ENCODE measurements at places on chromosomes 11 and 22. TPM values are rescaled to one million over a fixed set of nuclear protein-coding genes. Genes with fewer than 3 reads are reported as not detected.

DNA sequence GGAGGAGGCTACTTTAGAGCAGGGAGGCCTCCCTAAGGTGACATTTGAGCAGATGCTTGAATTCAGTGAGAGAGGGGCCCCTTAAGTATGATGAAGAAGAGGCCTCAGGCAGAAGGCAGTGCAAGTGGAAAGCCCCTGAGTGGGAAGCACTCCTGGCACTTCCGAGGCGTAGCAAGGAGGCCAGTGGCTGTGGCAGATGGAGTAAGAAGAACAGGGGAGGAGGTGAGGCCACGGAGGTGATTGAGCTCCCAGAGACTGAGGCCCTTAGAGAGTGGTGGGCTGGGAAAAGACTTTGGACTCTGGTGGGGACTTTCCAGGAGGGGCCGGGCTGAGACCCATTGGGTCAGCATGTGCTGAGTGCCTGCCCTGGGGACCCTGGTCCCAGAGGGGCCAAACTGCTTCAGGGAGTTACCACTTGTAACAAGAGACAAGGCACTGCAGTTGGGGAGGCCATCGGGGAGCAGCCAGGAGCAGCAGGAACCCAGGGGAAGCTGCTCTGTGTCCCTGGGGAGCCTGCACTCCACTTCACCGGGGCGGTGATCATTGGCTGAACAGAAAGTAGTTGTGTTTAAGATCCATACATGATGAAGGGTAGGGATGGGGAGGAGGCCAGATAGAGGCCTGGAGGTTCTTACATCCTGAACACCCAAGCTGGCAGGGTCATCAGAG is 2.5 kb upstream of the CENPM start:
- H3K4me1 ChIP-seq: peaks cover 14% of the 10 kb centered on the region
- no peak overlapping the region for H3K27ac ChIP-seq
- no peaks in the 10 kb centered on the region for H3K36me3 ChIP-seq
- no peak overlapping the region for H3K4me3 ChIP-seq
- no peak for DNase-seq

- H3K4me1 ChIP-seq: no peaks in the 10 kb centered on the region
- no peaks in the 10 kb centered on the region for H3K36me3 ChIP-seq
- no peak overlapping the region for H3K4me3 ChIP-seq
- H3K27me3 ChIP-seq: no peaks in the 10 kb centered on the region
- no peak overlapping the region for H3K27ac ChIP-seq
These were observed 21.7 kb upstream of the SLN start for GRCh38 chr11:107733518-107733917.

- H3K4me1 ChIP-seq: no peaks in the 10 kb centered on the region
- H3K27me3 ChIP-seq: no peaks in the 10 kb centered on the region
- no peak overlapping the region for H3K27ac ChIP-seq
- no peak overlapping the region for H3K4me3 ChIP-seq
- H3K36me3 ChIP-seq: no peaks in the 10 kb centered on the region
These were observed 24.3 kb upstream of the ADA2 start for GRCh38 chr22:17243524-17243923.

DNA sequence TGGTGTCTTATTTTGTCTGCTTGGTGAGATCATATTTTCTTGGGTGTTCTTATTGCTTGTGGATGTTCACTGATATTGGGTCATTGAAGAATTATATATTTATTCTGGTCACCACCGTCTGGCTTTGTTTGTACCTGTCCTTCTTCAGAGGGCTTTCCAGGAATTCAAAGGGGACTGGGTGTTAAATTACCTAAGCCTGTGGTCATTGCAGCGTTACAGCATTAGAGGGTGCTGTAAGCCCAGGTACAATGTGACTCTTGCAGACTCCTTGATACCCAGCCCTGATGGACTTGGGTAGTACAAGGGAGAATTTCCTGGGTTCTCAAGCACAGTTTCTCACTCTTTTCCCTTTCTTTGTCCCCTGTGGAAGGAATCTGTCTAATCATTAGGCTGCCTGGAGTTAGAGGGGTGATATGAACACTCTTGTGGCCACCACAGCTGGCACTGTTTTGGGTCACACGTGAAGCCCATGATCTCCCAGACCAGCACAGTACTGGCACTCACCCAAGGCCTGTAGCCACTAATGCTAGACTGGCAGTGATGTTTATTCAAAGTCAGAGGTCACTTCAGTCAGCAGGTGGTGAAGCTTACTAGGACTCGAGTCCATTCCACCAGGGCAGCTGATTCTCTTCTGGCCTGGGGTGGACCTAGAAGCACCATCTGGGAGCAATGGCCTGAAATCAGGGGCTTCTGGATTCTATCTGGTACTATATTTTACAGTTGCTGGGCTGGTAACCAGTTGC is 56.1 kb upstream of the NARS2 start:
- H3K36me3 ChIP-seq: no peaks in the 10 kb centered on the region
- H3K27ac ChIP-seq: no peak overlapping the region
- no peak overlapping the region for H3K4me3 ChIP-seq
- no peaks in the 10 kb centered on the region for H3K4me1 ChIP-seq
- no peak for DNase-seq

Gene DLG2
- 2.7 TPM for total RNA-seq

DNA sequence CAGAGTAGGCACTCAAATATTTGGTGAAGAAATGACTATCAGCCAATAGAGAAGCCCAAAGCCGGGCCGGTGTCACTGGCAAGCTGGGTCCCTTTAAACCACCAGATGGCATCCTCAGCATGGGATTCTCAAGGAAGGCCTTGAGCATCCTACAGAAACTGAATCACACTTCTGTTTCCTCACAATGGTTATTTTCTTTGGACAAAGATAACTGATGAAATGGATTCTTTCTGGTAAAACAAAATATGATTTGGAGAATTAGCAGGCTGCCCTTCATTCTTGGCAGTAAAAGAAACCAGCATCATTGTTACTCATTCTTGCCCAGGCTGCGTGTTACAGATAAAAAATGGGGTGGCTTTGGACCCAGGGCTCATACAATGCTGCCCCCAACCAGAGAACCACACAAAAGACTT is 30.3 kb upstream of the ASPHD2 start:
- H3K36me3 ChIP-seq: no peaks in the 10 kb centered on the region
- H3K4me1 ChIP-seq: no peaks in the 10 kb centered on the region

Gene OR2AT4
- total RNA-seq: not detected

Gene OR8A1
- not detected for total RNA-seq

DNA sequence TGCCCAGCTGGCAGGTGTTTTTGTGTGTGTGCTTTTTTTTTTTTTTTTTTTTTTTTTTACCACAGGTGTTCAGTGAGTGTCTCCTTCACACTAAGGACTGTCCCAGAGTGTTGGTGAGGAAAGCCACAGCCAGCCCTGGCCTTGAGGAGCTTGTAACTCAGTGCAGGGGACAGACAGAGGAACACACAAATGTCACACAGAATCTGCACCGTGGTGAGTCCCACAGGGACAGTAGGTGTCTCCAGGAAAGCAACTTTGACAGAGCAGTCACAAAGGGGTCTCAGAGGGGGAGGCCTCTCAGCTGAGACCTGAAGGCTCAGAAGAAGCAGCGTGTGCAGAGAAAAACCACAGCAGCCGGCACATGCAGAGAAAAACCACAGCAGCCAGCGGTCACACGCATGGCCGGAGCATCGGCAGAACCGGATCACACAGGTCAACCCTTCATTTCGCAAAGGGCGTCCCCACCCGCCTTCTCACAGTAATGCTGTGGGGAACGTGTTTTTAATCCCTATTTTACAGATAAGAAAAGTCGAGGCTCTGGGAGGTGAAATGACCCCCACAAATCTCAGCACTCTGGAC is 101.7 kb upstream of the PRR5 start:
- H3K4me1 ChIP-seq: no peaks in the 10 kb centered on the region
- no peak overlapping the region for H3K27ac ChIP-seq
- H3K27me3 ChIP-seq: no peaks in the 10 kb centered on the region
- H3K4me3 ChIP-seq: no peak overlapping the region

Gene POTEH
- total RNA-seq: not detected

DNA sequence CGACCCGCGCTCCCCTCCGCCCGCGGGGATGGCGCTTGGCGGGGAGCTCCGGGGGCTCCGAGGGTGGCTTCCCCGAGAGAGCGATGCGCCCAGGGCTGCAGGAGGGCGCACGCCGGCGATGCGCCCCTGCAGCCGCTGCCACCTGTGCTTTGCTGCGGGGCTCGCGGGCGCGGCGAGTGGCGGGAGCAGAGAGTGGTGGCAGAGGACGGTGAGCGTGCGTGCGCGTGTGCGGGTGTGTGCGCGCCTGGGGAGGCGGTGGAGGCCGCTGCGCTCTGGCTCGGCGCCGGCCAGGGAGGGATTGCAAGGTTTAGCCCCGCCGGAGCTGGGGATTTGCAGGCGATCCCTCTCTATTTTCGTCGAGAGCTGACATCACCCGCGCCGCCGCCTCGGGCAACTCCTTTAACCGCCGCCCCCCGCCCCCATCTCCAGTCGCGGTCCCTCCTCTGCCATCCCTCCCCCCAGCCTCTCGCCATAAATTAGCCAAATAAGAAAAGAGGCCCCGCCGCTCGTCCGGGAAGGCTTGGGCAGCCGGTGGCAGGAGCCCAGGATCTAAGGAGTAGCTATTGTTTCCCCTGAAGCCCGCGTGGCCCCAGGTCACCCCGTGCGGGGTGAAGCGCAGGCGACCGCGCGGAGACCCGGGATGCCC is at the start of gene SLC1A2:
Gene SLC1A2, minus strand, starts transcription at position 375 of the 646 bp plus-strand sequence. CDS start 592 bp downstream, outside the sequence.
- DNase-seq: no peak
- H3K27me3 ChIP-seq: peaks cover 37% of the 10 kb centered on the region
- no peaks in the 10 kb centered on the region for H3K4me1 ChIP-seq

GRCh38 chr11:65801153-65801987 is 14.5 kb downstream of the OVOL1 start:
- H3K36me3 ChIP-seq: no peaks in the 10 kb centered on the region
- peaks cover 12% of the 10 kb centered on the region for H3K27me3 ChIP-seq
- H3K4me1 ChIP-seq: no peaks in the 10 kb centered on the region
- no peak overlapping the region for H3K27ac ChIP-seq
- DNase-seq: no peak
- no peak overlapping the region for H3K4me3 ChIP-seq

- H3K27me3 ChIP-seq: no peaks in the 10 kb centered on the region
- no peak for DNase-seq
- no peaks in the 10 kb centered on the region for H3K36me3 ChIP-seq
- H3K4me1 ChIP-seq: no peaks in the 10 kb centered on the region
- no peak overlapping the region for H3K4me3 ChIP-seq
These were observed 1.2 kb downstream of the P2RY6 start for GRCh38 chr11:73273222-73273895.

DNA sequence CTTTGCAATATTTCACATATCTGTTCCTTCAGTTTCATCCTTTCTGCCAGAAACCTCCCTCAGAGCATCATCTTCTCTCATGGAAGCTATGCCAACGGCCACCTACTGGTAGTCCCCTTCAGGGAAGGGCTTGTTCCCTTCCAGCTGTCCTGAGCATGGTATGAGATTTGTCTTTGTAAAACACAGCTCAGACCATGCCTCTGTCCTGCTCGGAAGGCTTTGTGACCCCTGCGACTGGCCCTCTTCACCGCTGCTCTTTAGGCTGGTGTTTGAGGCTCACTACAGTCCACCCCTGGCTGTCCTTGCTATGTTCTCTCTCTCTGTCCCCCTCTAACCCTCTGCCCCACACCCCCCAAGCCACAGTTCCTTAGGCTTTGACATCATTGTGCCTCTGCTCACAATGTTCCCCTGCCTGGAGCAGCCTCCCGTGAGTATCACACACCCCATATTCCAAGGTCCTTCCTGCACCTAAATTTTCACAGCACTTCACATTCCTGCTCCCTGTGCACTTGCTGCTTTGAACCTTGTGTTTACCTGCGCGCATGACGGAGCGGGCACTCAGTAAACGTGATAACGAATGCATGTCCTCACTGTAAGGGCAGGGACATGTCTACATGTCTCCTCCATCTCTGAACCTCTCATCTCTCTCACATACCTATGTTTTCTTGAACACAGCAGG is 24.0 kb upstream of the ACER3 start:
- no peaks in the 10 kb centered on the region for H3K27me3 ChIP-seq
- no peak overlapping the region for H3K27ac ChIP-seq
- no peaks in the 10 kb centered on the region for H3K36me3 ChIP-seq

Gene RAG2
- not detected for total RNA-seq

DNA sequence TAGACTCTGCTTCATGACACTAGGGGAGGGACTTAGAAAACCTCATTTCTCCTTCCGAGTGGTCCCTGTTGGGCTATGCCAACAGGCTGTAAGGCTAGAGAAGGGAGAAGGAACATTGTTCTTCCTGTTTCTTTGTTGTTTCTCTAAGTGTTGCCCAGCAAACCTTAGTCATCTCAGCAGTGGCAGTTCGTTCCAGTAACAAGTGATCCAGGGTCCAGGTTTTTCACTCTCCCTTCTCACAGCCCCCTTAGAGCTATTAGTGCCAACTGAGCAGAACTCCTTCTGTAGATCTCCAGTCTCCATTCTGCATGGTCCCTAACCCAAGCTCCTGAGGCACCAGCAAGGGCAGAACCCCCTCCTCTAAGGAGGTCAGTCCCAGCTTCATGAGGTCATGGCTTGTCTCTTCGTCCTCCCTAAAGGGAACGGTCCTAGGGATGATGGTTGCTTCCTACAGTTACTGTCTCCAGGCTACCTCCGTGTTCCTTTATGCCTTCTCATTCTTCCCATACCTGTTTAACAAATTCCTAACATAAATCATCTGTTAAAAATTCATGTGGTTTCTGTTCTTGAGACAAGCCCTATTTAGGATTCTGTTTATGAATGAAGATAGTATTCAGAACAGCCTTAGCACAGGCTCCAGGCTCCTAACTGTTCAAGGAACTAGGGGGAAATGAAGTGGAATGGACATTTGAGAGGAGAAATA is 168.6 kb upstream of the UBASH3B start:
- H3K4me1 ChIP-seq: no peaks in the 10 kb centered on the region
- H3K36me3 ChIP-seq: no peaks in the 10 kb centered on the region
- no peak for DNase-seq
- H3K4me3 ChIP-seq: no peak overlapping the region

GRCh38 chr11:2098691-2099515 is 40.3 kb downstream of the IGF2 start:
- H3K4me1 ChIP-seq: no peaks in the 10 kb centered on the region
- H3K27me3 ChIP-seq: no peaks in the 10 kb centered on the region

DNA sequence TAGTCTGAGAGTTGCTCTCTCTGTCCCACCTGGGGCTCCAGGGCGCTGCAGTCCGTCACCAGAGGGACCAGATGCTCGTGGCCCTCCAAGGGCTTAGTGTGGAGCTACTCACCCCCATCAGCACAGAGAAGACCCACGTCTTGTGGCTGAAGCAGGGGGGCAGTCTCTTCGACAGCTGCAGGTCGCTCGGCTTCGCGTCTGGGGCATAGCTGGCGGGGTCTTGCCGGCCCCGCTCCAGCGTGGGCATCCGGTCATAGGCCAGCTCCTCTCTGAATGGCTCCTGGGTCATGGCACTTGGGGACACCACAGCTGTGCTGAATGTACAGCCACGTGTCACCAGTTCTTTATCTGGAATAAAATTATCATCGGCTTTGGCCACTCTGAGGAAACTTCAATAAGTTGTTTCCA is 608 bp downstream of the MLC1 start:
- H3K4me1 ChIP-seq: no peaks in the 10 kb centered on the region
- no peaks in the 10 kb centered on the region for H3K27me3 ChIP-seq
- no peak overlapping the region for H3K27ac ChIP-seq
- no peak for DNase-seq
- H3K36me3 ChIP-seq: no peaks in the 10 kb centered on the region

Gene GNG3
- not detected for total RNA-seq

DNA sequence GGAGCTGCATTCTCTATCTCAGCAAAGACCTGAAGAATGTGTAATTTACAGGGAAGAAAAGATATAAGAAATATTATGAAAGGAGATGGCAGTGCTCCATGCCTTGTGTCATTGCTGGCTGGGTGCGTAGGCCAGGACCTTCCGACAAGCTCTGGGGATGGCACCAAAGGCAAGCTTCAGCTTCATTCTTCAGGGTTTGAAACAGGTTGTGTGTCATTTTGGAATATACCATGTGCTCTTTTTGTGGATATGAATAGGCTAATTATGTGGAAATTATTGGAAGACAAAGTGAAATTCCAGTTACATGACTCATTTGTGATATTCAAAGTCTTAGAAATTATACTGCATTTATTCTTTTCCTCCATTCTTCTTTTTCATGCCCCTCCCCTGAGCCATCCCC is 5.7 kb upstream of the KIRREL3 start:
- no peak for DNase-seq
- H3K36me3 ChIP-seq: no peaks in the 10 kb centered on the region
- H3K27ac ChIP-seq: no peak overlapping the region
- H3K27me3 ChIP-seq: peaks cover 7% of the 10 kb centered on the region

All from CD4-positive, alpha-beta memory T cell (primary cell).